Gastroesophageal sphincter (tissue), 4 donors: ENCODE measurements at places on chromosomes 1 and 21.
A peak's percentile ranks its signal among the peaks of the same experiment; 100 is the strongest.

- ATAC-seq = peak; percentile 79
These were observed 800 bp upstream of the MMP23B start for GRCh38 chr1:1630965-1631781.

- no peak for ATAC-seq
These were observed 91.7 kb downstream of the TPR start for GRCh38 chr1:186283374-186283773.

DNA sequence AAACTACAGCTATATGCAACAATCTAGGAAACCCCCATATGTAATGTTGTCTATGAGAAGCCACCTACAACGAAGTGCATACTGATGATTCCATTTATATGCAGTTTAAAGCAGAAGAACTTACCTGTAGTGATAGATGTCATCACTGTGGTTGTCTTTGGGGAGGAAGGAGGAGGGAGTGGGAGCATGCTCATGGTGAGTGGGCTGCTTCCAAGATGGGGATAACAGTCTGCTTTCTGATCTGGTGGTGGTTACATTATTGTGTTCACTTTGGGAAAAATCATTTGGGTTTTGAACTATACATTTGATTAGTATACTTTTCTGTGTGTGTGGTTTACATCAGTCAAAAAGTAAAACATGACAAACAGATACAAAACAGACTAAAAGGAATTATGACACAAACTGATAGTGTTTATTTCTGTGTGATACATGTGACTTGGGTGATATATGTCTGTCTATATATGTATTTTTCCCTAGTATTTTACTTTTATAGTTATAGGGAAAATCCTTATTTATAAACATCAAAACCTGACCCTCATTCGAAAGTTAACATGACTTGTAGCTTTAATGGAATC is 184.7 kb downstream of the VPS13D start:
- no peak for ATAC-seq

GRCh38 chr21:25406887-25407579 is 200.2 kb downstream of the MRPL39 start:
- ATAC-seq = no peak

DNA sequence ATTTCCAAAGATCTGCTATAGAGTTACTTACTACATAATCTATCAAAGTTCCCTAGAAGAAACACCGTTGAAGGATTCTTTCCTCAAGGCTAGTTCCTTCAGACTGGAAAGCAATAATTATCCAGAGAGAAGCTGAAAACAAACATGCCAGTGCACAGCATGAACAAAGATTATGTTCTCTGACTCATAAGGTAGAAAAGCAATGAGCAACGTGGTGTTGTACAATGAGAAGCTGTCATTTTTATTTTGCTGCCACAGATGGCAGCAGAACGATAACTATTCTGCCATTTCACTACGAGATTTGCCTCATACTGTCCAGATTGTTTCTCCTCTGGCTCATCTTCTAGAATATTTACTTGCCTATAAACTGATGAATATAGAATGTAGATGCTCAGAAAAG is 10.7 kb downstream of the EXTL2 start:
- ATAC-seq = no peak

GRCh38 chr21:33359446-33359845 is 34.7 kb downstream of the IFNAR1 start:
- no peak for ATAC-seq

- peak; percentile 89 for ATAC-seq
These were observed 238.5 kb downstream of the LTN1 start for GRCh38 chr21:28754127-28754611.

DNA sequence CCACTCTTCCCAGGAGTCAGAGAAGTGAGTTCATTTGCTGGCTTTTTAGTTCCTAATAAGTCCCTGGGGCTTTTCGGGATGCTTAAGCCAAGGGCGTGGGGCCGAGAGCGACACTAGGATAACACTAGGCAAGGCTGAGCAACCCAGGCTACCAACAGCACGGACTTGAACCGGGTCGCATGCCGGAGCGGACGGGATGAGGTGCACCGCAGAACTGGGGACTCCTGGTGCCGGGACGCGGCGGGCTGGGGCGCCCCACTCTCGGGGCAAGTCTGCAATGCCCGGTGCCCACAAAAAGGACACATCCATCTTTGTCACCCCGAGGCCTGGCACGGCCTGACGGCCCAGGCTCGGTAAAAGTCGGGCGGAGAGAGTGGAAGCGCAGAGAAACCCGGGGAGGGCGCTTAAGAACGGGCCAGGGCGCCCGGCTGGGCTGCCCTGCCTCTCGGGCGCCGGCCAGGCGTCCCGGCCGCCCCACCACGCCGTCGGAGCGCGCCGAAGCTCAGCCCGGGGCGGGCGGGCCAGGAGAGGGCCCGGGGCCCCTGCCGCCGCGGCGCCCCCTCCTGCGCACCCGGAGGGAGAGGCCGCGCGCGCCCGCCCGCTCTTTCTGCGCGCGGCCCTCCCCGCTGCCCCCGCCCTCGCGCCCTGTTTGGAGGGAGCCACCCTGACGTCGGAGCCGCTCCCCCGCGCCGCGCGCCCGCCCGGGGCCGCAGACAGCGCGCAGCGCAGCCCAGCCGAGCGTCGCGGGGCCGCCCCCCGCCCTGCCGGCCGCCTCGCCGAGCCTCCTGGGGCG is at the start of gene NBL1:
TSS of gene NBL1 (plus strand) at position 710 of the 793 bp plus-strand sequence. CDS start 10,720 bp downstream, outside the sequence.
- ATAC-seq = peak; percentile 85

- ATAC-seq = peak; percentile 70
These were observed 20.8 kb downstream of the NAV1 start for GRCh38 chr1:201559679-201560162.

DNA sequence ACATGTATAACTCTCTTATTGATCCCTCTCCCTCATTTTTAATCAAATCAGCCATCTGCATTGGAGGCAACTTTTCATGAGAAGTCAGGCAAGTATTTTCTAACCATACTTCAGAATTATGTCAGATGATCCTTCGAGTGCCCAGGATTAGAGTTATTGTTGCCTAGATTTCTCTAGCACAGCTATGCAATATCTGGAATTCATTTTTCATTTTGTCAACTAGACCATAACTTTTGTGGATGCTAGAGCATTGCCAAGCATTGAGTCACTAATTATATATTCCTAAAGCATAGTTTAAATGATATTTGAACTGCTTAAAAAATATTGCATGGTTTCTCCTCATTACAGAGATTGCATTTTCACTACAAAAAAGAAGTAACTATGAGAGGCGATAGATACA is 21.2 kb downstream of the HFM1 start:
- no peak for ATAC-seq

DNA sequence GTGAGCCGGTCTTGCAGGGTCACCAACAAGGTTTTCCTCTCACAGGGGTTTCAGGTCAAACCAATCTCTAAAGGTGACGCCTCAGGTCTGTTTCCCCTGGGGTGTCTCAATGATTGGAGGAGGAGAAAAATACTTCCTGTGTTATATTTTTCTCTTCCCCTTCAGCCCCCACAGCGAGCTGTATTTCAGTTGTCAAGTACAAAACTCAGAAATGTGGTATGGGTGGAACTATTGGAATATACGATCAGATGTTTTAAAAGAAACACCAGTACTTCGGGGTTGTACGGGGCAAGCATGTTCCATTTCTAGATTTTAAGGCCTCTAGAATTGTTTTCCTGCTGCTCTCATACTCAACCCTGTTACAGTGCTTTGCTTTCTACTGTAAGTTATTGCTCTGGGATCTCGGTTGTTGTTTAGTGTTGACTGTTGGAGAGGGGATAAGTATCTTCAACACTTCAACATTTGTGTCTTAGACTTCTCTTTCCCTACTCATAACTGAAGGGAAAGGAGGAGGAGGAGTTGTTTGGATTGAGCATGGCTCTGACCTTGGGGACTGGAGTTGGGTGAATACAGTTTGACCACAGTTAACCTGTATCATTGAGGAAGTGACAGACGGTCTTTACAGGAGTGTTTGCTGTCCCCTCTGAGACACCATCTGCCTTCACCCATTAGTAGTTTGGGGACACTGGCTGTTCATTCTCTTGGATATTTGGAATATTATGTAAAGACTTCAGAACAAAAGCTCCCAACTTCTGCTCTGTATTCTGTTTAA is 2.0 kb downstream of the MAPKAPK2 start:
- no peak for ATAC-seq

DNA sequence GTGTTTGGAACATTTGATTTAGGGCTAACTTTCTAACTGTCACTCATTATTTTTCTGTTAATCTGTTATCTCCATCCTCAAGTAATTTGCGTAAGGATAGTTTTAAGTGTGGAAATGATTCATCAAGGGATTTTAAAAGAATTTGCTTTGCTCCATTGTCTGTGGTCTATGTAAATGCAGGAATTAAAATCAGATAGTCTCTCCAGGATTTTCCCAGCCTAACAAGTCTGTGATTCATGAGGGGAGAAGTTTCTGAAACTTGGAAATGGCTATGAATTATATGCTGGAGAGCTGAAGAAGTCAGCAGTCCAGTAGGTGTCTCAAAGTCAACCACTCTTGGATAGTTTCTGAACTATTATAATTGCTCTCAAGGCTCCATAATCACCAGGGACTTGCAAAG is 264.5 kb downstream of the MRPL39 start:
- no peak for ATAC-seq

GRCh38 chr1:36982709-36983108 is 51.6 kb downstream of the GRIK3 start:
- no peak for ATAC-seq

GRCh38 chr1:93775224-93775623 is 93.6 kb upstream of the BCAR3 start:
- no peak for ATAC-seq

GRCh38 chr1:2095981-2096736 is 45.9 kb downstream of the PRKCZ start:
- ATAC-seq = no peak

- ATAC-seq = no peak
These were observed 8.1 kb downstream of the ADPRS start for GRCh38 chr1:36096500-36097432.

- ATAC-seq = no peak
These were observed 9.4 kb downstream of the OR2M2 start for GRCh38 chr1:248183996-248184395.
